ENCODE measurements at places on chromosomes 5 and 9. TPM values are rescaled to one million over a fixed set of nuclear protein-coding genes. Genes with fewer than 3 reads are reported as not detected.

GRCh38 chr9:132646726-132647125, 23.1 kb downstream of the DDX31 start:
- no peak for DNase-seq

GRCh38 chr9:1100945-1101344, 50.8 kb downstream of the DMRT2 start:
- DNase-seq, result no peak

- no peak for DNase-seq
These were observed 74.9 kb downstream of the GCNT4 start for GRCh38 chr5:74977471-74977870.

DNA sequence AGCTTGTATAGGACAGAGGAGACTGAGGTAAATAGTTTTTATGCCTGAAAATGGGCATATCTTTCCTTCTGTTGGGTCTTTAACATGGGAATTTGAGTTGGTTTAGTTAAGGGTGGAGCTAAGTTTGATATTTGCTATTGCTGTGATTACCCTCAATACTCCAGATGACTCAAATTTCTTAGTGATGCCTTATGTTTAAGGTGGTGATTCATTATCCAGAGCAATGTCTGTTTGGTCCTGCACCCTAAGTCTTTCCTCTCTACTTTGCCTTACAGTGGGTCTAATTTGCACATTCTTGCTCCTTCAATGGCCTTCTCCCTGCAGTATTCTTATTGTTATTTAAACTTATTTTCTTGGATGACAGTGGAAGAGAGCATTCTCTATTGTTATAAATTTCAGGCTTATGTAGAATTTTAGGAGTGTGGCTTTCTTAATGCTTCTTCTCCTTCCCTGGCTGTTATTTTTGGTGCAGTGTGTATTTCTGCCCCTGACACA, 312.9 kb upstream of the RPS23 start:
- DNase-seq, result no peak

- DNase-seq, result no peak
These were observed 39.6 kb downstream of the TJP2 start for GRCh38 chr9:69213647-69214046.

DNA sequence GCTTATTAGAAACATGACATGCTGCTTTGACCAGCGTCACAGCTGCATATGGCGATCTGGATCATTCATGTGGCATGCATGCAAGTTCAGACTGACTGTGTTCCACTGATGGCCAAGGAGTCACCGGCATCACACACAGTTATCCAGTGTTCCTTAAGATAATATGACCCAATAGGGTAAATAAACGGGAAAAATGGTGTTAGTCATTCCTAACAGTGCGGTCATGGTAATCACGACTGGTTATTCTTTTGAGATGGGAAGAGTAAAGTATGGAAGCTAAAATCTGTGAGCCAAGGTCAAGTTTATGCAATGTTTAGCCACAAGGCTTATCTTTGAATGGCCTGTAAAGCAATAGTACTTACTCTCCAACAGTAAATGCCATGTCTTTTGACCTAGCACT, 29.3 kb upstream of the LVRN start:
- no peak for DNase-seq

- no peak for DNase-seq
These were observed 267.9 kb downstream of the COX7C start for GRCh38 chr5:86885489-86886230.

DNA sequence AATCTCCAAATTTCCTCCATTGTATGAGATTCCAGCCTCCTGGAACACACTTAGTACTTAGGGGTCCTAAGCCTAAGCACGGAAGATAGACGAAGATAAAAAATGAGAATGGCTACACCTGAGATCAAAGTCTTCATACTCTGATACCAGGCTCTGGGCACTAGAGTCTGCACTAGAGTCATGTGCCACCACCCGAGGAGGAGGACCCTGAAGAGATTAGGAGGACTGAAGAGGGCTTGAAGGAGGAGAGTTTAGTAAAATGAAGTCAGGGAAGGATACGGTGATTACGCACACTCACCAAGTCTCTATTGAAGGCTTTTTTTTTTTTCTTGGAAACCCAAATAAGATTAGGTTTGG, 573 bp upstream of the SPATA24 start:
- no peak for DNase-seq

GRCh38 chr5:176697267-176697933, 50.1 kb downstream of the TSPAN17 start:
- no peak for DNase-seq

DNA sequence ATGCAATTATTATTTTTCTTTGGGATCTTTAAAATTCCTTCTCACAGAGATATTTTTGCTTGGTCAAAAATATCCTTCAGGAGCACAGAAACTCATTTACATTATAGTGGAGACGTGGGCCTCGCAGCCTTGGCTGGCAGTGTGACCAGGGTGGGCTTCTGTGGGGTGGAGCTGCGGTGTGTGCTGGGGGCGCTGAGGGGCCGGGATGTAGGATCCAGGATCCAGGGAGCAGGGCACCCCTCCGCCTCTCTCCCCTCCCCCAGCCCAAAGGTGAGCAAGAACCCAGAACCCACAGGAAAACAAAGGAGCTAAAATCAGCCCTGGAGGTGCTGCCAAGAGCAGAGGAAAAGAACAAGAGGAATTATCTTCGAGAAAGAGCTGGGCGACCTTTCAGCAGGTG, 79.1 kb upstream of the OLFM1 start:
- DNase-seq, result no peak

DNA sequence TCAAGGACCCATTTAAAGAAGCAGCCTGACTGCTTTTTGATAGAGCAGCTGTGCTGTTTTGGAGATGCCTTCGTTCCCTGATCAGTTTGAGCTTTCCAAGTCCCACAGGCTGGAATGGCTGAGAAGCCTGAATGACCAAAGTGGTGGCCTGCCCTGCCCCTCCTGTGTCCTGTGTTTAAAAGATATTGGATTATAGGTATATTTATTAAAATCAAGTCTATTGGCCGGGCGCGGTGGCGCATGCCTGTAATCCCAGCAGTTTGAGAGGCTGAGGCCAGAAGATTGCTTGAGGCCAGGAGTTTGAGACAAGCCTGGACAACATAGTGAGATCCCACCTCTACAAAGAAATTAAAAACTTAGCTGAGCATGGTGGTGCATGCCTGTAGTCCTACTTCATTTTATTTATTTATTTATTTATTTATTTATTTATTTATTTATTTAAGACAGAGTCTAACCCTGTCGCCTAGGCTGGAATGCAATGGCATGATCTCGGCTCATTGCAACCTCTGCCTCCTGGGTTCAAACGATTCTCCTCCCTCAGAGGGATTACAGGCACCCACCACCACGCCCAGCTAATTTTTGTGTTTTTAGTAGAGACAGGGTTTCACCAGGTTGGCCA, 87.7 kb downstream of the CACNA1B start:
- DNase-seq, result no peak

Gene TIMD4
- total RNA-seq, result 1.1 TPM

Gene SHROOM1
- total RNA-seq, result 49.4 TPM

Gene PLEKHG4B
- total RNA-seq, result not detected

Gene IFNE
- not detected for total RNA-seq

Gene TCERG1
- total RNA-seq, result 39.8 TPM

Gene FGF18
- total RNA-seq, result 6.9 TPM

Gene PCDHGA1
- not detected for total RNA-seq

Gene INPP5E
- total RNA-seq, result 20.2 TPM
